HCEC 1CT (cell line): ENCODE measurements at places on chromosomes 2 and 18.
A peak's percentile ranks its signal among the peaks of the same experiment; 100 is the strongest.

DNA sequence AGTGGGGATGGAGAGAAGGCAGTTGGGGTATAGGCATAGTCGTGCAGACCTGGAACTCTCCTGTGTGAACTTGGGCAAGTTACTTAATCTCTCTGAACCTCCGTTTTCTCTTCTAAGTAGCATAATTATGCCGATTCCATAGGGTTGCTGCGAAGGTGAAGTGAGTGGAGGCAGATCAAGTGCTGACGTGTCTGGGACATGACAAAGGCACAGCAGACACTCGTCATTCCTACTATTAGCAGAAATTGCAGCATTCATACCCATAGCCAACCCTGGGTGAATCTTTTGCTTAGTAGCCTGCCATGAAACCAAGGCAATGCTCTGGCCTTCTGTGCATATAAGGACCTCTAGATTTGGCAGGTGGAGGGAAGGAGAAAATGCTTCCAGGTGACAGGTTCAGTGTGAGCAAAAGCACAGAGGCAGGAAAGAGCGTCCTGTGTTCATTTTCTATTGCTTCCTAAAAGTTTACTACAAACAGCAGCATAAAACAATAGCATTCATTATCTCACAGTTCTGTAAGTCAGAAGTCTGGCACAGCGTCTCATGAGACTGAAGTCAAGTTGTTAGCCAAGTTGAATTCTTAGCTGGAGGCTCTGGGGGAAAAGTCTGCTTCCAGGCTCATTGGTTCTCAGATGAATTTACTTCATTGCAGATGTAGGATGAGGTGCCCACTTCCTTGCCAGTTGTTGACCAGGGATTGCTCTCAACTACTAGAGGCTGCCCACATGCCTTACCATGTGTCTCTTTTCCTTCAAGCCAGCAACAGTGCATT, 77.8 kb downstream of the CTIF start:
- no peak for DNase-seq

GRCh38 chr2:218271487-218271797, 1.1 kb downstream of the PNKD start:
- no peak for DNase-seq

DNA sequence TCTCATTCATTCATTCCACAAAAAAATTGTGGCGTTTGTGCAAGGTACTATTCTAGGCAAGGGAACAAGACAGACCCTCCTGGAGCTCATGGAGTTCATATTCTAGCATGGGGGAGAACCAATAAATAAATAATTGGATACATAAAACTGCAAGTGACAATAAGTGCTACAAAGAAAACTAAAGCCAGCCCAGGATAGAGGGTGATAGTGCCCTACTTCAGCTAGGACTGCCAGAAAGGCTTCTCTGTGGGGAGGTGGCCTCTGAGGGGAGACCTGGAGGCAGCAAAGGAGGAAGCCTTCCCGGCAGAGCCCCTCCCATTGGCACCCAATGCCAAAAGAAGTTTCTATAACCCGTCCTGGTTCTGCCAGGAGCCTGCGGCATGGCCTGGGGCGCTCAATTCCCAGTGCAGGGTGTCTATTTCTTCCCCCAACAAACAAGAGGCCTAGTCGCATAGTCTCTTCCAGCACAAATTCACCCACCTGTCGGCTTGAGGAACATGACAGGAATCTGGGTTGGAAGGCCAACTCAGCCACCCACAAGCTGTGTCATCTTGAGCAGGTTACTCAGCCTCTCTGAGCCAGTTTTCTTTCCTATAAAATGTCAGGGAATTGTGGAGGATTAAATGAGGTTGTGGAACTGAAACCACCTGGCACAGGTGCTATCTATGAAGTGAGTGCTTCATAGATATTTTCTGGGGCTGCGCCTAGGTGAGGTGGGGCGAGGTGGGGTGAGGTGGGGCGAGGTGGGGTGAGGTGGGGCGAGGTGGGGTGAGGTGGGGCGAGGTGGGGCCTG, 94.3 kb downstream of the ZFP36L2 start:
- no peak for DNase-seq

DNA sequence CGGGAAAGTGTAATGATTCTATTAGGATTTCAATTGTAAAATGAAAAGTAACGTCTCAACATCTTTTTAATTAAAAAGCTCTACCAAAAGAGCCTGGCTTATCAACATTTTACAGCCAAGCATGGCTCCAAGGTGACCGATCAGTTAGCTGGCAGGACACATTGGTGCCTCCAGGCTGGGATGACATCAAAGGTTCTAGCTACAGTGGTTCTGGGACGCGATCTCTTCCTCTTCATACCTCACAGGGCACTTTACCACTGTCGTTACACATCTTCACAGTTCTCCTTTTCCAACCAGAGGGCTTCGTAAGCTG, 693 bp downstream of the ORC2 start:
- DNase-seq, result no peak

DNA sequence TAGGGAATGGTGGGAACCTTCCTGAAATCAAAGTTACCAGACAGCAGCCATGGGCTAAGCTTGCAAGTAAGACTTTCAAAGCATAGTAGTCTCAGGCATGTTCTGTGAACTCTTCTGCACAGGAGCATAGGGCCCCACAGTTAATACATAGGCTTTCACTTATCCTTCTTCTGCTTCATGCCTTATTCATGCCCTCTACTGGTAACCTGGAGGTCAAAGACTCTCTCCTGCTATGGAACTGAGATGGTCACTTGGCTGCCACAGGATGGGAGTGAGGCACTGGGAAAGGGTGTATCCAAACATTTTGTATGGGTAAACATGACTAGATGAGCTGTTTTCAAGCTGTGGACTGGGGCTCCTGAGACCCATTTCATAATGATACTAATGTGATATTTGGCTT, 49.1 kb upstream of the ZNF638 start:
- DNase-seq, result no peak

DNA sequence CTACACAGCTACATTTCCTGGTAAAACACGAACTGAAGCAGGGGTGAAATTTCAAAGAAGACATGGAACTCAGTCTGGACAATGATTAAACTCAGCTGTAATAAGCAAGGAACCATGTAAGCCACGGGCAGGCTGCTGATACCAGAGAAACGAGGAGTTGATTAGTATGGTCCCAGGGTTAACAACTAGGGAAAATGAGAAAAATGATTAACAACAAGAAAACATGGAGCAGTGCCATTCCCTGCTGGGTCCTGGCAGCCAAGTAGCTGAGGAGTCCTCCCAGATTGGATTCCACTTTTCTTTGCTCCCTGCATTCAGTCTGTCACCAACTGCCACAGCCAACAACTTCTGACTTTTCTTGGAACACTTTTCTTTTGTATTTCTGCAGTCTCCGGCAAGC, 517.0 kb upstream of the KLHL29 start:
- DNase-seq, result no peak

DNA sequence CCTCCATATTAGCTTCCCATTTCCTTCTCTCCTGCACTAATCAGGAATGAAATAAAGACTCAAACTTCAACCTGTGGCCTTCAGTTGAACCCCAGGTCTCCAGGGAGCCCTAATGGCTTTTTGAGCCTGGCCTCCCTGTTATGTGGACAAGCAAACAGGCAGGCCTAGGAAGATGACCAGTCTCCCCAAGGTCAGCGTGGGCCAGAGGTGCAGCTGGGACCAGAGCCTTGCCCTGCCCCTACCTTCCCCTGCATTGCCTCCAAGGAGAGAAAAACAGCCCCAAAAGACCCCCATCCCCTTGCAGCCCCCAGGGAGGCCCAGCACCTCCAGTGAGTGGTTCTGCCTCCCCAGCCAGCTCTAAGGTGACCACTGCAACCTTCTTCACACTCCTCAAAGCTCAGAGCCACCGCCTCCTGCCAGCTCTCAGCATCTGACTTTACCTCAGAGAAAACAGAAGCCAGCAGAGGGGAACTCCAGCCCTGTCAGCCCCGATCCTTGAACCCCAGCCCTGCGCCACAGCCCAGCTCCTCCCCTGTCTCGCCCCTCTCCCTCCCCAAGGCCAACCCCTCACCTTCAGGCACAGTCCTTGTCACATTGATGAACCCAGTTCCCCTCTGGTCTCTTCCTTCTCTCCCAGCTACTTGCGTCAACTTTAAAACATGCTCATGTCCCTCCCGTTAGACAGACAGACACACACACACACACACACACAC, 59.5 kb upstream of the ID2 start:
- no peak for DNase-seq

DNA sequence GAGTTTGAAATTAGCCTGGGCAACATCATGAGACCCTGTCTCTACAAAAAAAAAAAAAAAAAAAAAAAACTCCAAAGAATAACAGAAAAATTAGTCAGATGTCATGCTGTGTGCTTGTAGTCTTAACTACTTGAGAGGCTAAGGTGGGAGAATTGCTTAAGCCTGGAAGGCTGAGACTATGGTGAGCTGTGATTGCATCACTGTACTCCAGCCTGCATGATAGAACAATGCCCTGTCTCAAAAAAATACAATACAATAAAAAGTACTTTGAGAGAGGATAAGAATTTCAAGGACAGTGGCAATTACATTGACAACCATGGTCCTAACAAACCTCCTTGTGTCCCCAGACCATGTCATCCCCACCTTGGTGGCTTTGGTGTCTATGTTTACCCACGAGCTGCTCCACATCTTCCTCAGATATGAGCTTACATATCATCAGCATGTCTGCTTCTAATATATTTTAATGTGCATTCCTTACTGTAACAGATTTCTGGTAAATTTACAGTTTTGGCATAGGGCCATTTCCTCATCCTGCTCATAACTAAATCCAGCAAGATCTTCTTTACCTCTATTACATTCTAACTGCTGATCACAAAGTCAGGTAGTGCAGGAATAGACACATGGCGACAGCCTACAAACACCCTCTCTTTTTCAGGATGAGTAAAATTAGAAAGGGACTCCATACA, 437.7 kb upstream of the HNRNPA3 start:
- DNase-seq, result no peak

DNA sequence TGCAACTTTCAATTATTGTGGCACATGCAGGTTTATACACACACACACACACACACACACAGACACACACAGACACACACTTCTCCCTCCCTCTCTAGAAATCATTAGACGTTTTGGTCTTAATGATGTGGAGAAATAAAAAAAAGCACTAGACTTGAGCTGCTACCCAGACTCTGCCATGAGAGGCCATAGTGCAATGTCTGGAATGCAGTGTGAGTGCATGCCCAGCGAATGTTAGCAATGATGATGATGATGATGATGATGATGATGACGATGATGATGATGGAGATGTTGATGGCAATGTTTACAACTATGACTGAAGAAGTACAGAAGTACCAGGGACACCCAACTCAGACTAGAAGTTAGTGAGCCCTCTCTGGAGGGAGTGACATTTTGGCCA, 23.8 kb upstream of the KLHL29 start:
- no peak for DNase-seq

GRCh38 chr2:149562324-149562723, 25.3 kb downstream of the MMADHC start:
- DNase-seq, result no peak

- no peak for DNase-seq
Measured at GRCh38 chr2:128726911-128727310, 408.2 kb upstream of the HS6ST1 start.

DNA sequence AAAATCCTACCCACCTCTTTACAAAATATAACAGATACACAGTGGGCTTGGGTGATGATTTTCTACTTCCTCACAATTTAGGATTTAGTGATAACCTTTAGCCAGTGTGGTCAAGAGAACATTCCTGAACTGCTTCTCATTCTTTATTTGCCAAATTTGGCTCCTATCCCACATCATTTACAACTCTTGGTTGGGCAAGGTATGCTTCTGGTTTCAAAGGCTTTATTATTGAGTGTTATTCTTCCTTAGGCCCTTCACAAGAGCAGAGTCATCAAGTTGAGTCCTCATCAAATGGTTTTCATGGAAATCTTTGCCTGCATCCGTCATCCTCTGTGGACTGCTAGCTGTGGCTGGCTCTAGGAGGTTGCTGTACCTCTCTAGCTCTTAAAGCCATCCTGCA, 472.0 kb upstream of the ETAA1 start:
- DNase-seq, result peak; percentile 7

DNA sequence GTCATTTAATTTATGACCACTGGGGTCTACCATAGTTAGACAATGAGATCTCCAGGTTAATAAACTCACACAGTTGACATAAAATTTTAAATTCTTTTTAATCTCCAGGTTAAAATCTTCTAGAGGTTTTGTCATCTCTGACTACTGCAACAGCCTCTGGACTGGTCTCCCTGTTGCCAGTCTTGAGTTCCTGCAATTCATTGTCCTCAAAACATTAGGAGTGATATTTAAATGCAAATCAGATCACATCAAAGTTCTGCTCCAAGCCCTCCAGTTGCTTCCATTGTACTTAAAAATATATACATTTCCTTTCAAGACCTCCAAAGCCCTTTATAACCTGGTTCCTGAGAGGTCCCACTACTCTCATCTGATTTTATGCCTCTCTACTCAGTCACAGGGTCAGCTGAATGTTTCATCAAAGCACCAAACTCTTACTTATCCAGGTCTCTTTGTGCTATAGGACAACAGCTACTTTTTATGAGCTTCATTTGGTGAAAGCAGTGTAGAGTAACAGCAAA, 18.6 kb upstream of the LINC00305 start:
- DNase-seq, result no peak

GRCh38 chr2:20136149-20136548, 84.7 kb upstream of the LAPTM4A start:
- DNase-seq, result no peak

DNA sequence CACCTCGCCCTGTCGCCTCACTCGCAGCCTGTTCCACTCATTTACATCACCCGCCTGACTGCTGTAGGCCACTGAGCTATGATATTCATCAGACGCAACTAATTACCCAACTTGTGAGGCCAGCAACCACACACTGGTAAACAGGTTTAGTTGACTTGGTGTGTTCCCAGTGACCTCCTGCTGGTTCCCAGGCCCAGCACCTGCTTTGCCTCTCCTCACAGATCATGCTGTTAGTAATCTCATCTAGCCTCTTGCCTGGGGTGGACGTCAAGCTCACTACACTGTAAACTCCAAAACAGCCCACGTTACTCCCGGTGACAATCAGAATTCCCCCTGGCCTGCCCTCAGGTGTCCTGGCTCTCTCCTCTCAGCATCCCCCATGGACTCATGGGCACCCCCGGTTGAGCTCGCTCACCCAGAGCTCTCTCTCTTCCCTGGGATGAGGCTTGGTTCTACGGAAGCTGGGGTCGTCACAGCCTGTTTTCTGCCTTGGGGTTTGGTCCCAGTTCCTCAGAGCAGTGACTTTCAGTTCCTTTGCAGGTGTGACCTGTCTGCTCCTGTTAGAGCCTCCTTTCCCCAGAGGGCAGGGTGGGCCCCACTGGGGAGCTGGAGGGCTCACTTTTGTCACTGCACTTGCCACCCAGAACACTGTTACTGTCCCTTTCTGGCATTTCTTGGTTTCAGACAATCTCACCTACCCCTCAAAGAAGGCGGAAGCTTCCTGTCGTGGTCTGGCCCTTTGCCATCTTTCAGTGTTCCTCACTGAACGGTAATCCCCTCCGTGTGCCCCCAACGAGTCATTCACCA, 40.3 kb downstream of the INPP5D start:
- DNase-seq, result no peak

DNA sequence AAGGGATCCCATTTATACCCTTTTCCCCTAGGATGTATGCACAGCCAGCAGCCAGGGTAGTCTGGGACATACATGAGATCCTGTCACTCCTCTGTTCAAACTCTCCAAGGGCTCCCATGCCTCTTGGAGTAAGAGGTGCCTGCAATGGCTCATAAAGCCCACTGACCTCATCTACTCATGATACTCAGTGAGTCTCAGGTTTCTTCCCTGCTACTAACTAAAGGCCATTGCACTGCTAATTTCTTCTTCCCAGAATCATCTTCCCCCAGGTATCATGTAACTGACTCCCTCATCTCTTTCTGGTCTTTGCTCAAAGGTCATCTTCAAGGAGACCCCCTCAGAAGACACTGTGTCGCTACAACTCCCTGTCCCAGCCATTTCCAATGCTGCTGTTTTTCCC, 68.2 kb downstream of the CCBE1 start:
- DNase-seq, result no peak
